T-helper 17 cell (primary cell): ENCODE measurements at places on chromosomes 16 and 17.
A peak's percentile ranks its signal among the peaks of the same experiment; 100 is the strongest.

GRCh38 chr16:21613361-21613760, 14.0 kb downstream of the METTL9 start:
- no peak for DNase-seq

- no peak for DNase-seq
Observed at GRCh38 chr17:79485419-79485985, 125.3 kb downstream of the RBFOX3 start.

- no peak for DNase-seq
Observed at GRCh38 chr17:14310101-14310500, 9.2 kb downstream of the HS3ST3B1 start.

- no peak for DNase-seq
Observed at GRCh38 chr17:28904800-28905199, 1.9 kb upstream of the DHRS13 start.

DNA sequence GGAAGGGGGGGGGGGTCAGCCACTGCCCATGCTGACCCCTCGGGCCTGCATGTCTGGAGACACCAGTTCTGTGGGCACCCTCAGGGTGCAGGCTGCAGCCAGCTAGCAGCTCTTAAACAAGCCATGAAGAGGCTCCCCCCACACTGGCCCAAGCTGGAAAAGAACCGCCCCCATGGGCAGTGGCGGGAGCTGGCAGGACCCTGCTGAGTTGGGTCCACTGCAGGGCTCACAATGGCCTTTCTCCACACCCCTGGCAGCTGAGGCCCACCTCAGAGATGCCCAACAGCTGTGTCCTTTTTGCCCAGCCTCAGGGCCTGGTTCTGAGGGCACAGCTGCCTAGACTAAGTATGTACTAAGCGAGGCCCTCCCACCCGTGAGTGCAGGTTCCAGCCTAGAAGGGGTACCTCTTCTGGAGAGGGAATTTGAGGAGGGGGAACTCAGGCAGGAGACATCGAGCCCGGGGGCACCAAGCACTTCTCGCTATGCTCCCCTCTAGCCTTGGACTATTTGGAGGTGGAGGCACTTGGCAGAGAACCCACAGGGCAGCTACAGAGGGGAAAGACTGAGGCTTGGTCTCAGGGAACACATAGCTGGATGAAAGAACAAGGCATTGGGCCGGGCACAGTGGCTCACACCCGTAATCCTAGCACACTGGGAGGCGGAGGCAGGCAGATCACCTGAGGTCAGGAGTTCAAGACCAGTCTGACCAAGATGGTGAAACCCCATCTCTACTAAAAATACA, 3.2 kb downstream of the THRA start:
- no peak for DNase-seq

- DNase-seq: no peak
Observed at GRCh38 chr17:36899250-36900159, 37.8 kb upstream of the LHX1 start.

DNA sequence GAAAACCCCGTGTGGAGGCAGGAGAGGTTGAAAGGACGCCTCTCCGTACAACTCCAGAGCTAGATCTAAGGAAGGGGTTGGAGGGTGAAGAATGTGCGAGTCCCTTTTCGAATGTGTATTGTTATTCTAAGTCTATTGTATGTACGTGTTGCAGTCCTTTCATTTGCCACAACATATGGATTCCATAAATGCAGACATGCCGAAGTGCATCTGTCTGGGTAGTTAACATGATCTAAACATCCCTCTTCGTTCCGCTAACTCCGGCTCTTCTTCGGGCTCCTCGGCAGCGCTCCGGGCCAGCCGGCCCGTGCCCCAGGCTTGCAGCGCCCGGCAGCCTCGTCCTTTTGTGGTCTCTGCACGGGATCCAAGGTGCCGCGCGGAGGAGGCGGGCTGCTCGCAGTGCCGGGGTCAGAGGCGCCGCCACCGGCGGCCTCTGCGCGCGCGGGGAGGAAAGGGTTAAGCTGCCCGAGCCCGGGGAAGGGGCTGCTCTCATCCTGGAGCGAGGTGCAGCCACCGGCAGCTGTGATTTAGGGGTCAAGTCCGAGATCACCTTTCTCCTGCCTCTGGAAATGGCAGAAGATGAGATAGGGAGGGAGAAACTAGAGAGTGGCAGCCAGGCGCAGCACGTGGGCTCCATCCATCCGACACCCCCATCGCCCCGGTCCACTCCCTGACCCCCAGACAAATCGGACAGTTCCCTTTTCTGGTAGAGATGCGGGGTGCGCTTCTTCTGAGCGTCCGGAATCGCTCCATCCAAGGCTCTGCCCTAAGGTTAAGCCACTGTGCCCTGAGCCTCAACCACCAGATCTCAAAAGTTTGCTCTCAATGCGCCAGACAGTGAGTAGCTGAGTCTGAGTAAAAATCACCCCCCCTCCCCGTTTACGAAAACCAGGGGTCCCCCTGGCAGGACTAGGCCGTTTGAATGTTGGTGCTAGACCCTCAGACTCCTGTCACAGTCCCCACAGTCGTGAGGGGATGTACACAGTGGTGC, 15.1 kb upstream of the ZFHX3 start:
- DNase-seq: no peak

- DNase-seq: no peak
Observed at GRCh38 chr17:75128694-75129505, 2.6 kb downstream of the NT5C start.

GRCh38 chr16:50796829-50797228, 54.9 kb downstream of the CYLD start:
- no peak for DNase-seq

GRCh38 chr17:6398955-6399354, 36.0 kb downstream of the AIPL1 start:
- DNase-seq: no peak

DNA sequence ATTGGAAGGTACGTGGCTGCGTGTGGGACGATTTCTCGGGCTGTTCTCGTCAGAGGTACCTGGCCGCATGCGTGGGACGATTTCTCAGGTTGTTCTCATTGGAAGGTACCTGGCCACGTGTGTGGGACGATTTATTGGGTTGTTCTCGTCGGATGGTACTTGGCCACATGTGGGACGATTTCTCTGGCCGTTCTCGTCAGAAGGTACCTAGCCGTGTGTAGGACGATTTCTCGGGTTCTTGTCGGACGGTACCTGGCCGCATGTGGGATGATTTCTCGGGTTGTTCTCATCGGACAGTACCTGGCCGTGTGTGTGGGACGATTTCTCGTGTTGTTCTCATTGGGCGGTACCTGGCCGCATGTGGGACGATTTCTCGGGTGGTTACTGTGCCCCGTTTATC, 50.1 kb upstream of the GNG13 start:
- no peak for DNase-seq

GRCh38 chr16:67546761-67547422, 15.4 kb upstream of the CTCF start:
- peak; percentile 64 for DNase-seq

GRCh38 chr17:11996722-11997146, 541 bp downstream of the ZNF18 start:
- DNase-seq: no peak

GRCh38 chr16:89720551-89720812, 216 bp downstream of the VPS9D1 start:
- no peak for DNase-seq

- peak; percentile 79 for DNase-seq
Observed at GRCh38 chr16:29806099-29806579, at the start of gene MAZ. Gene MAZ, plus strand, starts transcription at chr16:29806529. Its CDS starts 173 bp downstream, at chr16:29806702.

DNA sequence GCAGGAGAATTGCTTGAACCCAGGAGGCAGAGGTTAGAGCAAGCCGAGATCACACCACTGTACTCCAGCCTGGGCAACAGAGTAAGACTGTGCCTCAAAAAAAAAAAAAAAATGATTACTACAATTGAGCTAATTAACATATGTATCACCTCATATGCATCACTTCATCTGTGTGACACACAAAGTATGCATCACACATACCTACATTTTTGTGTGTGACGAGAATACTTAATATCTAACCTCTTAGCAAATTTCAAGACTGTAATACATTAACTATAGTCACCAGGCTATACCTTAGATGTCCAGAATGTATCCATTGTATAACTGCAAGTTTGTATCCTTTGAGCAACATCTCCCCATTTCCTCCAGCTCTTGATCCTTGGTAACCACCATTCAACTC, 214.2 kb upstream of the MON1B start:
- no peak for DNase-seq

GRCh38 chr17:28896884-28897768, at the start of gene FLOT2:
Gene FLOT2, minus strand, starts transcription at chr17:28897733. Its CDS starts 159 bp downstream, at chr17:28897574.
- peak; percentile 47 for DNase-seq

DNA sequence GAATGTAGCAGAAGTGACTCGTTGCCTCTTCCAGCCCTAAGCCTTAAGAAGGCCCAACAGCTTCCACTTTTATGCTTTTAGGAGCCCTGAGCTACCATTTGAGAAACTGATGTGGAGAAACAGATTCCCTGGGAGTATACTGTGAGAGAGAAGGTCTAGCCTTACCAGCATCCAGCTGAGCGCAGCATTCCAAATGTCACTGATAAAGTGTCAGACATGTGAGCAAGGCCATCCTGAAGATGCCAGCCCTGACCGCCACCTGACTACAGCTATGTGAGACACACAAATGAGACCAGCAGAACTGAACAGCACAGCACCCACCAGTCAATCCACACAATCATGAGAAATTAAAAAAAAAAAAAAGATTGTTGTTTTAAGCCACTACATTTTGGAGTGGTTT, 18.6 kb upstream of the MED13 start:
- DNase-seq: no peak

DNA sequence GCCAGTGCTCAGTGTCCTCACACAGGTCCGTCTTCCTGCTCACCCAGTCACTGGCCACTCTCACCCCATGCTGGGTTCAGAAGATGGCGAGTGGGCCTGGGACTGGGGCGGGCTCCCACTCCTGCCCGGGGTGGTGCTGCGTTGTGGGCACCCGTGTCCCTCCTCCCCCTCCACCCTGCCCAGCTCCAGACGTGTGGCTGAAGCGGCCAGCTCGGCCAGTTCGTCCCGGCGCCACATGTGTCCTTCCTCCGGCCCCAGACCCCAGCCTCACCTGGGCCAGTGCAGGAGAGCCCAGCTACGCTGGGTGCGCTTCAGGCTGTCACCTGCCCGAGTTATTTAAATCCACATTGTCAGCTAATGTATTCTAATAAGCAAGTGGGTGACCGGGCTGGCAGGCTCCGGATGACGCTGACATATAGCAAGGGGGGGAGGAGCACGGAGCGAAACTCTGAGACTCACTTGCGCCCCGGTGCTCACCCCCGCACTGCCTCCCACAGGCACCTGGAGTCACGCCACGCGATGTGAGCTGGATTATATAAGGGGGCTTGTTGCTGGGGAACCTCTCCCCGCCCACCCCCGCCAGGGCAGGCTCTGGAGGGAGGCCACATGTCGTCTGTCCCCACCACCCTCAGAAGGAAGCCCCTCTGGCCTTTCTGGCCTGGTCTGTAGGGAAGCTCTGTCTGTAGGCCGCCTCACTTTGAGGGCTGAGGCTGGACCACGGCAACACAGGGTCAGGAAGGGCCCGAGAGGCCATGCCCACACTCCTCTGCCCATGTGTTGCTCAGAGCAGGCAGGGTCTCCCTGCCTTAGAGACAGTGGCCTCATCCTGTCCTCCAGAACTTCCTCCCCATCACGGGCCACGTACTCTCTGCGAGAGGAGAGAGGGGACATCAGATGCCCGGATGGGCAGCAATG, 7.1 kb upstream of the BAIAP2 start:
- DNase-seq: no peak

DNA sequence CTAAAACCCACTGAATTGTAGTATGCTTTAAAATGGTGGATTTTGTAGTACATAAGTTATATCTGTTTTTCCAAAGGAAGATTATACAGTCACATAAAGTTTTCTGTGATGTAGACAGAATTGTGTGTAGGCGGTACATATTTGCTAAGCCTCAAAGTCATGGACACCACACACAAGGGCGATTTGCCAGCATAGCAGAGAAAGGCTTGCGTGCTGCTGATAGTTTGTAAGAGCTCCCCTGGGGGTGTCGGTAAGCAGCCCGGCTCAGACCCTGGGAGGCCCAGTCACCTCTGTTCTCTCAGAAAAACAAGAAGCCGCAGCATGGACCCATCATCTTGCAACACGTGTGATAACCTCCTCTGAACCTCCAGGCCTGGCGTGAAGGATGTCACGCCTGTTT, 38.3 kb upstream of the AKTIP start:
- DNase-seq: no peak

DNA sequence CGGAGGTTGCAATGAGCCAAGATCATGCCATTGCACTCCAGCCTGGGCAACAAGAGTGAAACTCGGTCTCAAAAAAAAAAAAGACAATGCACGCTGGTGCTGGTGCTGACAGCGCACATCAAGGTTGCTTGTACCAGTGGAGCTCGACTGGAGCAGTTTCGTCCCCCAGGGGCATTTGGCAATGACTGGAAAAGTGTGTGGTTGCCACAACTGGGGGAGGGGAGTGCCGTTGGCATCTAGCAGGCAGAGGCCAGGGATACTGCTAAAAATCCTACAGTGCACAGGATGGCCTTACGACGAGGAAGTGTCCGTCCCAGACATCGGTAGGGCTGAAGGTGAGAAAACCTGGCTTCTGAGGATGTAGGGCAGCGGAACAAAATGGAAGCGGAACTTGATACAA, 2.4 kb downstream of the MEAK7 start:
- no peak for DNase-seq

- no peak for DNase-seq
Observed at GRCh38 chr17:27573971-27574525, 56.9 kb upstream of the LGALS9 start.

- DNase-seq: no peak
Observed at GRCh38 chr16:76882105-76882504, 308.9 kb upstream of the MON1B start.

- no peak for DNase-seq
Observed at GRCh38 chr16:55041540-55042234, 111.0 kb downstream of the IRX5 start.

GRCh38 chr17:21376081-21376758, at the start of gene KCNJ12:
Gene KCNJ12, plus strand, starts transcription at chr17:21376357. Its CDS starts 38,986 bp downstream, at chr17:21415343.
- no peak for DNase-seq

GRCh38 chr17:18859256-18859655, 1.3 kb downstream of the PRPSAP2 start:
- no peak for DNase-seq

DNA sequence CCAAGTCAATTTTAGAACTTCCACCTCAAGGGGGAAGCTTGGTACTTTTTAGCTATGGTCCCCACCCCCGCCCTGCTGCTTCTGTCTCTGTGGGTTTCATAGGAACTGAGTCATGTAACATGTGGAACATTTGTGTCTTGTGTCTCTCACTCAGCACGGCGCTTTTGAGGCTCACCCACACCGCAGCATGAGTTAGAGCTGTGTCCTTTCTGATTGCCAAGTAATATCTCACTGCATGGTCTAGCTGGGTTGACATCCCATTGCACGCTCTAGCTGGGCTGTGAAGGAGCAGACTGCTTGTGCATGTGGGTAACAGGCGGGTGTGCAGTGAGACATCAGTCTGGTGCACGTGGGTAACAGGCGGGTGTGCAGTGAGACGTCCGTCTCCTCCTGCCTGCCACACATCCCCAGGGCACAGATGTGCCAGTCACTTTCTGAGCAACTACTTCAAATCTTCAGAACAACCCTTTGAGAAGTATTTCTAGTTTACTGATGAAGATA, 26.4 kb upstream of the SLC7A5 start:
- no peak for DNase-seq

- DNase-seq: peak; percentile 91
Observed at GRCh38 chr17:14308965-14309879, 8.3 kb downstream of the HS3ST3B1 start.

DNA sequence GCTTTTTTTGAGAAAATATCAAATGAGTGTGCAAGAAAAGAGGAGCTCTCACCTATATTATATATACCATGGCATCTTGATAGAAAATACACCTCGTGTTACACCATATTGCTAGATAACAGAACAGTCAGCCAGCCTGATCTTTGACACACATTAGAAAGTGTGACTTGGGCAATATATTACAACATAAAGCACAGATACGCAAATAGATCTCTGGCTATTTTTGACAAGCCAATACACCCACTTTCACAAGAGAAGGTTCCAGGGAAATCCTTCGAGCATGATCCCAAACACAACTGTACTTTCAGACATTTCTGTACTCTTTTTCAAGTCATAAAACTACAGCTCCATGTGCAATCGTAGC, 9.4 kb downstream of the GGA2 start:
- DNase-seq: no peak
